Stimulated activated CD4-positive, alpha-beta T cell treated with anti-CD3 and anti-CD28 coated beads, Interleukin-15, amount 100 ng/mL, for 24 hours (primary cell): ENCODE measurements at places on chromosomes 3 and 15.

- no peak for DNase-seq
Measured at GRCh38 chr3:146178006-146178689, 17.2 kb upstream of the PLOD2 start.

- no peak for DNase-seq
Measured at GRCh38 chr15:101444807-101445508, 44.5 kb downstream of the PCSK6 start.

- DNase-seq, result no peak
Measured at GRCh38 chr3:30578986-30579579, 27.3 kb upstream of the TGFBR2 start.

DNA sequence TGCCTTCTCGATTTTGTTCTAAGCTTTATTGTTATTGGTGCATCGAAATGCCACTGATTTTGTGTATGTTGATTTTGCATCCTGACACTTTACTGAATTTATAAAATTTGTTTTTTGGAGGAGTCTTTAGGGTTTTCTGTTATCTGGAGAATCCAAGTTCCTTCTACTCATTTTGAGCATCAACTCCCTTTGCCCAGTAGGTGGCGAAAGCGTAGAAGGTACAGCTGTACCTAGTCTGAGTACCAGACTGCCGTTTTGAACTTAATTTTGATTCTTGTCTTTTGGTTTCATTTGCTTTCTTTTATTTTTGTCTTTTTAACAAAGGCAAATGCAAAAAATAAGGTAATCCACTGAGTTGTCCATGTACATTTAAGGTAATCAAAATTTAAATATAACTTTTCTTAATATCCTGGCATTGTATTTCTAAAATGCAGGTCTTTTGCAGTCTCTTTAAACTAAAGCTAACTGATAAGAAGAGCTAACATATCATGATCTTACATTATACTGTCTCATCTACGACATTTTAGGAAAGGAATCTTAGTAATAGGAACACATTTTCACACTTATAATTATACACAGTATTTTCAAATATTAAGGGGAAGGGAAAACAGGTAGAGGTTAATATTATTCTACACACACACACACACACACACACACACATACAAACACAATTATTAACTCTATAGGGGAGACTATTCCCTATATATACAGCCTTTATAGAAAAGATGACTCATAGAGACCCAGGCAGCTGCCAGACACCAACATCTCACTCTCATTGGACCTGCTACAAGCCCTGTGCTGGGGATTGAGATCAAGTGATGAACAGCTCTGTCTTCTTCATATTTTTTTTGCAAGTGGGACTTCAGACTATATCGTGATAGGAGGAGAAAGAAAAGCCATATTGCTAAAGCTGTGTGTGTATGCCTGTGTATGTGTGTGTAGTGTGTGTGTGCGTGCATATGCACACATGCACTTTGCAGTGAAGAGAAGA, 71.8 kb downstream of the SYNPR start:
- DNase-seq, result peak; percentile 60

- no peak for DNase-seq
Measured at GRCh38 chr3:23966328-23966727, 21.2 kb downstream of the NR1D2 start.

- no peak for DNase-seq
Measured at GRCh38 chr3:111418391-111418790, 123.6 kb upstream of the CD96 start.
